T-cell (primary cell): ENCODE measurements at places on chromosomes 4 and X. TPM values are rescaled to one million over a fixed set of nuclear protein-coding genes. Genes with fewer than 3 reads are reported as not detected.

Gene CXCL5
- total RNA-seq: not detected

Gene BCOR
- 42.2 TPM for total RNA-seq

Gene MAGEA11
- total RNA-seq: not detected

Gene APLN
- total RNA-seq: 0.06 TPM

Gene PPP2R2C
- not detected for total RNA-seq

Gene SLC4A4
- total RNA-seq: 1.6 TPM

Gene PTCHD1
- total RNA-seq: not detected

GRCh38 chrX:37666516-37666915 lies 19.1 kb upstream of the XK start:
- no peaks in the 10 kb centered on the region for H3K27me3 ChIP-seq
- no peak overlapping the region for H3K27ac ChIP-seq
- no peak for DNase-seq
- no peaks in the 10 kb centered on the region for H3K4me1 ChIP-seq

GRCh38 chr4:173370130-173370476 lies 651 bp upstream of the SAP30 start:
- peak overlapping the region; percentile 98 for H3K4me3 ChIP-seq
- no peaks in the 10 kb centered on the region for H3K36me3 ChIP-seq
- H3K27me3 ChIP-seq: no peaks in the 10 kb centered on the region
- peaks cover 24% of the 10 kb centered on the region for H3K4me1 ChIP-seq
- peak; percentile 65 for DNase-seq

GRCh38 chr4:55086578-55086977 lies 38.8 kb downstream of the KDR start:
- no peak for DNase-seq
- H3K4me1 ChIP-seq: no peaks in the 10 kb centered on the region
- H3K27ac ChIP-seq: no peak overlapping the region
- no peaks in the 10 kb centered on the region for H3K36me3 ChIP-seq

DNA sequence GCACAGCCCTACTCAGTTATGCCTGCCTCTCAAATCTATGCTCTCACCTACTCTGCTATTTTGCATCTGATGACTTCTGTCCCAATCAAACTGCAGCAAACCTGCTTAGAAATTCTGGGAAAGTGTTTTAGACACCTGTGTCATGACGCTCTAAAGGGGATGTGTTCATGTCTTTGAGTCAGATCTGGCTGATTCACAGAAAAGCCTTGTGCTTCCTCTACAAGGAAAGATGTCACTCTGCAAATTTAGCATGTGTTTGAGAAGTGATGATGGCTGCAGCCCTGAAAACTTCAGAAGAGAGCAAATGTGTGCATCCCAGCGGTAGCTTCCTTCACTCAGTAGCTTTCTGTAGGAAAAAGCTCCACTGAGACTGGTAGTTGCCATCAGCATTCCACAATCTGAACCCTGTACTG lies 235.4 kb downstream of the MGST2 start:
- DNase-seq: no peak
- no peak overlapping the region for H3K4me3 ChIP-seq
- H3K4me1 ChIP-seq: peaks cover 4% of the 10 kb centered on the region
- H3K27me3 ChIP-seq: no peaks in the 10 kb centered on the region

DNA sequence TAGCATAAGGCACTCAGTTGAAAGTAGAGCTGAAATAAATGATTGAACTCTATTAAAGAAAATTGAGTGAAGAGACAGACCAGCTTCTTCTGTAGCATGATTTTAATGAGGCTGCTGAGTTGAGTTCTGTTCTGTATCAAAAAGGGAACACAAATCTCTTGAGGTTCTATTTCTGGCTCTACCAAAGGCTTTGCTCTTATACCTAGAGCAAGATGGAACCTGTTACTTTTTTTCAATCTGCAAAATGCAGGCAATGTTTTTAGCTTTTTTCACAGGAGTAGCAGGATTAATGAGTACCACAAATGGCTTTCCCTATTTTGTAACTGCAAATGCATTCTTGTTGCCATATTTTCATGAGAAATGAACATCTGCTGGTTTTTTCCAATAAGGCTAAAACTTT lies 4.2 kb upstream of the ERVMER34-1 start:
- DNase-seq: no peak
- H3K27me3 ChIP-seq: peaks cover 30% of the 10 kb centered on the region
- peaks cover 2% of the 10 kb centered on the region for H3K4me1 ChIP-seq
- H3K36me3 ChIP-seq: no peaks in the 10 kb centered on the region
- H3K27ac ChIP-seq: no peak overlapping the region

GRCh38 chr4:138192113-138192512 lies 50.0 kb downstream of the SLC7A11 start:
- no peaks in the 10 kb centered on the region for H3K36me3 ChIP-seq
- no peaks in the 10 kb centered on the region for H3K4me1 ChIP-seq
- H3K27me3 ChIP-seq: no peaks in the 10 kb centered on the region
- H3K27ac ChIP-seq: no peak overlapping the region
- H3K4me3 ChIP-seq: no peak overlapping the region

DNA sequence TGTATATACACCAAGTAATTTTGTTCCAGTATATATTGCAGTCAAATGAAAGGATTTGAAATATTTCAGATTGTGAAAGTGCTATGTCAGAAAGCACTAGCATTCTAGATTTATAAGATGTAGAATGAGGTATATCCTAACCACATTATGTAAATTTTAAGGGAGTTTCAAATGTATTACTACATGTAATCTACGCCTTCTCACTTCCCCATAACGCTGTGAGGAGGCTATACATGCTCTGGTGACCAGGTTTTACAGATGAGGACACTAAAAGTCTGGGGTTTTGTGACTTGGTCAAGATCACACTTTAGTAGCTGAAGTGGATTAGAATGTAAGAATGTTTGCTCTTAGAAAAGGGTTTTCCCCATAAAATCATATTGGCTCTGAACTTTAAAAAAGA lies 8.1 kb downstream of the ENPEP start:
- H3K4me1 ChIP-seq: no peaks in the 10 kb centered on the region
- H3K27ac ChIP-seq: no peak overlapping the region
- no peaks in the 10 kb centered on the region for H3K36me3 ChIP-seq
- no peak for DNase-seq
- H3K27me3 ChIP-seq: no peaks in the 10 kb centered on the region
- H3K4me3 ChIP-seq: no peak overlapping the region

- no peak overlapping the region for H3K27ac ChIP-seq
- H3K36me3 ChIP-seq: no peaks in the 10 kb centered on the region
- H3K4me3 ChIP-seq: no peak overlapping the region
- DNase-seq: no peak
Measured at GRCh38 chrX:47885501-47885900, 48.8 kb downstream of the ZNF81 start.

GRCh38 chr4:111454961-111455360 lies 690.3 kb upstream of the FAM241A start:
- DNase-seq: no peak
- no peaks in the 10 kb centered on the region for H3K36me3 ChIP-seq
- H3K4me1 ChIP-seq: no peaks in the 10 kb centered on the region

- H3K36me3 ChIP-seq: no peaks in the 10 kb centered on the region
- H3K27me3 ChIP-seq: no peaks in the 10 kb centered on the region
- H3K27ac ChIP-seq: no peak overlapping the region
- DNase-seq: no peak
Measured at GRCh38 chr4:153747406-153747955, 12.3 kb downstream of the RNF175 start.

- no peak overlapping the region for H3K4me3 ChIP-seq
- DNase-seq: peak; percentile 1
- H3K4me1 ChIP-seq: no peaks in the 10 kb centered on the region
- H3K27me3 ChIP-seq: no peaks in the 10 kb centered on the region
Measured at GRCh38 chr4:85968945-85969819, 390.7 kb downstream of the MAPK10 start.

DNA sequence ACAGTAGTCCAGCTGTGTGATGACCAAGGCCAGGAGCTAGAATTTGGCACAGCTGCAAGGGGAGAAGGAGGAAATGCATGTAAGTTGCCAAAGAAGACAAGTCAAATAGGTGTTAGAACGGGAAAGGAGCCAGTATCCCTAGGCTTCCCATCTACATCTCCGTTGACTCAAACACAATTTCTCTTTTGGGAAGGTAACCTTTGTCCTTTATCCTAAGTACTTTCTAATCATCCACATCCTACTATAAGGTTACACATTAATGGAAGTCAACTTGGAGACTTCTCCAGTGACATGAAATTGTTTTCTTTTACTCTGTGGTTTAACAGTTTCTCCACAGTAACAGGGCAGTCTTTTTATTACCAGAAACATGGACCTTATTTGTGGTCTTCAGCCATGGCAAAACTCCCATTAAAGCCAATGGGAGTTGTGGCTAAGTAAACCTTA lies 620.0 kb downstream of the ANKRD50 start:
- H3K27me3 ChIP-seq: no peaks in the 10 kb centered on the region
- H3K36me3 ChIP-seq: no peaks in the 10 kb centered on the region
- DNase-seq: no peak
- no peak overlapping the region for H3K4me3 ChIP-seq

GRCh38 chrX:123340696-123341095 lies 156.6 kb downstream of the GRIA3 start:
- no peak overlapping the region for H3K27ac ChIP-seq
- no peaks in the 10 kb centered on the region for H3K4me1 ChIP-seq
- H3K27me3 ChIP-seq: no peaks in the 10 kb centered on the region
- no peak for DNase-seq
- no peak overlapping the region for H3K4me3 ChIP-seq
- H3K36me3 ChIP-seq: no peaks in the 10 kb centered on the region

DNA sequence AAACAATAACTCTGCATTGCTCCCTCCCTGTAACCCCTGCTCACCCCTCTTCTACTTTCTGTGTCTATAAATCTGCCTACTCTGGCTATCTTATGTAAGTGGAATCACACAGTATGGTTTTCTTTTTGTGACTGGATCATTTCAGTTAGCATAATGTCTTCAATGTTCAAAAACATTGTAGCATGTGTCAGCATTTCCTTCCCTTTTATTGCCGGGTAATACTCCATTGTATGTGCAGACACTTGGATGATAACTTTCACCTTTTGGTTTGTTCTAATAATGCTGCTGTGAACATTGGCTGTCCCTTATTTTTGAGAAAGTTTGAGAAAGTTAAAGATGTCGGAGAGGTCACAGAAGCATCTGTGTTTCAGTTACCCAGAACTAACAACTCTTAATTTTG lies 60.6 kb upstream of the TLR2 start:
- no peaks in the 10 kb centered on the region for H3K4me1 ChIP-seq
- H3K27me3 ChIP-seq: no peaks in the 10 kb centered on the region
- no peak overlapping the region for H3K27ac ChIP-seq
- H3K4me3 ChIP-seq: no peak overlapping the region
- H3K36me3 ChIP-seq: peaks cover 97% of the 10 kb centered on the region

DNA sequence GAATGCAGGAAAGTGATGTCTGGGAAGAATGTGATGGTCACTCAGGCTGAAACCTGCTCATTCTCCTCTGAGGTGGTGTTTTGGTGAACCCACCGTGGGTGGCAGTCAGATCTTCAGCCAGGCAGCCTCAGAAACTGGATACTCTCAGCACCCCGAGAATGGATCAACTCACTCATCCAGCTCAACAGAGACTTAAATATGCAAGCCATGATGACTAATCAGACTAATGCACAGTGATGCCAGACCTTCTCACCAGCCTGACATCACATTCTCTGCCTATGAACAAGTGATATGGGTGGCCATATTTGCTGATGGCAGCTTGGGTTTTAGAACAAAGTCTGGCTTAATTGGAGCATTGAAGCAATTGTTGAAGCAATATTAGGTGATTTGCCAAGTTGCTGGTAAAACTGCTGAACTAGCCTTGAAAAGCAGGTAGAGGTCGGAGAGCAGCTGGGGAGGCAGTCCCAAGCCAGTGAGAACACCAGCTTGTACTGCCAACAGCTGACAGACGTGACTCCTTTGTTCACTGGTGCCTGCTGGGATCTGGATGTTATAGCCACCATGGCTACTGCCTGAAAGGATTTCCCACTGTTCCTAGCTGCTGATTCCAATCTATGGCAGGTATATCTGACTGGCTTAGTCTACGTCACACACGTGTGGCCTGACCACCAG lies 608.1 kb downstream of the MID1IP1 start:
- H3K27me3 ChIP-seq: no peaks in the 10 kb centered on the region
- H3K27ac ChIP-seq: no peak overlapping the region
- no peaks in the 10 kb centered on the region for H3K4me1 ChIP-seq
- no peak overlapping the region for H3K4me3 ChIP-seq
- no peaks in the 10 kb centered on the region for H3K36me3 ChIP-seq
- DNase-seq: no peak

GRCh38 chr4:156672492-156673305 lies 298.9 kb downstream of the PDGFC start:
- H3K4me3 ChIP-seq: no peak overlapping the region
- no peak overlapping the region for H3K27ac ChIP-seq
- H3K27me3 ChIP-seq: no peaks in the 10 kb centered on the region

DNA sequence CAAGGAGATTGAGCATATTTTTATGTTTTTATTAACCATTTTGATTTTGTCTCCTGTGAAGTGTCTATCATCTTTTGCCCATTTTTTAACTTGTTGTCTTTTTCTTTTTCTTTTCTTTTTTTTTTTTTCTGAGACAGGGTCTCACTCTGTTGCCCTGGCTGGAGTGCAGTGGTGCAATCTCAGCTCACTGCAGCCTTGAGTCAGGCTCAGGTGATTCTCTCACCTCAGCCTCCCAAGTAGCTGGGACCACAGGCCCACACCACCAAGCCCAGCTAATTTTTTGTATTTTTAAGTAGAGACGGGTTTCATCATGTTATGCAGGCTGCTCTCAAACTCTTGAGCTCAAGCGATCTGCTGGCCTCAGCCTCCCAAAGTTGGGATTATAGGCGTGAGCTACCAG lies 4.6 kb upstream of the ADD1 start:
- peak overlapping the region; percentile 72 for H3K27ac ChIP-seq
- no peaks in the 10 kb centered on the region for H3K27me3 ChIP-seq
- peaks cover 33% of the 10 kb centered on the region for H3K4me1 ChIP-seq
- peaks cover 2% of the 10 kb centered on the region for H3K36me3 ChIP-seq

DNA sequence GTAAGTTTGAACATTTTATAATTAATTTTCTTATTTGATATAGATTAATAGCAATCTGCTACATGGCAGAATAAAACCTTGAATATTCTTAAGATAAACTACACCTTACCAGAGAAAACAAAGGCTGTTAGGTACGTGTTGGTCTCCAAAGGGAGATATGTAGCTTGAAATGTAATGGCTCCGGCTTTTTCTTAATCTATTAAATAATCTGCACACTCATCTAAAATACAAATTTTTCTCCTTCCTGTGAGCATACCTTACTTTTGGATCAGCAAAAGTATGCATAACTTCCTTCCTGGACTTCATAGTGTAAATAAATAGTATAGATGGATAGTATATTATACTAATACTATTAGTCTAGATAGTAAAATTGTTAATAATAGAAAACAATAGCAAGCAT lies 141.3 kb downstream of the JADE1 start:
- no peak overlapping the region for H3K27ac ChIP-seq
- H3K4me3 ChIP-seq: no peak overlapping the region
- H3K27me3 ChIP-seq: no peaks in the 10 kb centered on the region
- H3K4me1 ChIP-seq: no peaks in the 10 kb centered on the region
- no peak for DNase-seq
- H3K36me3 ChIP-seq: no peaks in the 10 kb centered on the region

DNA sequence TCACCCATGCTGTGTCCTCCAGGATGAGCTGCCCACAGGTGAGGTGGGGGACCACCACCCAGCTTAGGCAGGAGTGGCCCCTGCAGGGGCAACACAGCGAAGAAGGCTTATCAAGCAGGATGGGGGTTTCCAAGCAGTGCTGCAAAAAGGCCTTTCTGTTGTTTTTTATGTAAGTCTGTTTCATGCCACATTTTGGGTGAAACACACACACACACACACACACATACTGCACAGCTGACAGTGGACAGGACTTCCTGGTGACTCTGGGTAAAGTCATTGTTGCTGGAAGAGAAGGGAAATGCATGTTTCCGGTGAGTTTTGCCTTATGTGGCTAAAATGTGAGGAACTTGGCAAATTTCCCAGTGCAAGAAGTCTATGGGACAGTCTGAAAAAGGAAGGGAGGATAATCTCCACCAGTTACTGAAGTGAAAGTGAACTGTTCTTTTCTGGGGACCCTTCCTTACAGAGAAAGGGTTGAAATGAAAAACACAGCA lies 119.2 kb downstream of the IRF2 start:
- H3K27me3 ChIP-seq: no peaks in the 10 kb centered on the region
- peaks cover 14% of the 10 kb centered on the region for H3K4me1 ChIP-seq
- DNase-seq: peak; percentile 38
- H3K27ac ChIP-seq: no peak overlapping the region
- H3K36me3 ChIP-seq: no peaks in the 10 kb centered on the region
